AG20443 (cell line): ENCODE measurements at places on chromosomes 2 and 18.

DNA sequence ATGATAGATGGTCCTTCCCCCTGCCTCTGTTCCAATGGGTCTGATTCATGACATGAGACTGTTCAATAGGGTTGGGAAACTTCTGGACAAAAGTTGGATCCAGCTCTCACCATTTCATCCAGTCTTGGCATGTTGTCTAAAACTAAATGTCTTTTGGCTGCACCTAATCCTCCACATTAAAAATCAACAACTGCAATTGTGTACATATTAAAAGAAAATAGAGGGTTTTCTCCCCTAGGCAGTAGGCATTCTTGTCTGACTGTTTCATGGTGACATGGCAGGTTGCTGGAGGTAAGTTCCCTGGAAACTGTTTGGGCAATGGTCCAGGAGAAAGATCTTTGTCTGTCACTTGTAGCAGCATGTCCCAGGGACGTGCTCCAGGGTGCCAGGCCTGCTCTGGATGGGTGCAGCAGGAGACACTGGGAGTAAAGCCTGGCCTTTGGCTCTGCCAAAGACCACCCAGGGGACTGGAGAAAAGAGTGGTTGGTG, 135.8 kb downstream of the TCF4 start:
- peak; percentile 50 for DNase-seq

GRCh38 chr2:85355073-85355410, 473 bp downstream of the ELMOD3 start:
- no peak for DNase-seq

DNA sequence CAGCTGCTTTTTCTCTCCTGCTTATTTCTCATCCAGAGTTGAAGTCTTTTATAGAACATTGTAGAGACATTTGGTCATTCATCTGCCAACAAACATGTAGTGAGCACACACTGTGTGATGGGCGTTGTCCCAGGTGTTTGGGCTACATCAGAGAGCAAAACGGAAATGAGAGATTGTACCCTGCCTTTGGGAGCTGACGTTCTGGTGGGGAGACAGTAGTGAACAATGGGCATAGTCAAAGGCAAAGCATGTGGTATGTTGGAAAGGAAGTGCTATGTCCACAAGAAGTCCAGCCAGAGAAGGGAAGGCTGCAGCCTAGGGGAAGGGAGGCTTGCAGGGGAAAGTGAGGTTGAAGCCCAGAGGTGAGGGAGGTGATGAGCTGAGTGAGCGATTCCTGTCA, 78.1 kb downstream of the PIEZO2 start:
- DNase-seq, result no peak

DNA sequence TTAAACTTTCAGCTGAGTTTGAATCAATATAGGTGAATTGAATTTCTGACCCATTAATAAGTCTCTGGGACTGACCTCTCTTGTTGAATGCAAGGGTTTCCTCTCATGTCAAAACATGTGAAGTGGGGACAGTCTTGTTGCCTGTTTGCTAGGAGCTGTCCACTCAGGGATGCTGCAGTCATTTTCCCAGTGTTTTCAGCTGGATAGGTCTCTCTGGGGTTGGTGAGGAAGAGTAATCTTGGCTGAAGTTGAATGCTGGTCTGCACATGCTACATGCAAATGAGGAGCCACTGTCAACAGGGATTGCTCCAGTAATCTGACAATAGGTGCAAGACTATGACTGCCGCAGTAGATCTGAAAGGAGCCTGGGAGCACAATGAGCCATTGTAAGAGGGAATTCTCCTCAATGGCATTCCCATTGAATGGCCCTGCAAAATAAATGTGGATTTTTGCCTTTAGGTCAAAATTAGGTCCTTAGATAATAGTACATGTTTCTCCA, 34.1 kb upstream of the IL1RL1 start:
- no peak for DNase-seq

DNA sequence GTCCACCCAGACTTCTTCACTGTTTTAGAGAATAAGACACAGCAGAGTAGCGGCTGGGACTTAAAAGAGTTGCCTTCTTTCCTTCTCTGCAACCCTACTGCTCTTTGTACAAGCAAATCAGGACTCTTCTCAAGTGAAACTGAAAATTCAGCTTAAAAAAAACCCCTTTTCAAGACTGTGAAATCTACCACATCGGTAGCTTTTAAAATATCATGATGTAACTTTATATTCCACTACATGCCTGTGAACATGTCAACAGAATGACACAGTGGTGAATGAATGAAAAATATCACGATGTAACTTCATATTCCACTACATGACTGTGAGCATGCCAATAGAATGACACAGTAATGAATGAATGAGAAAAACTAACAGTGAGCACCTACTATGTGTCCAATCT, 53.4 kb downstream of the TCF4 start:
- no peak for DNase-seq

GRCh38 chr2:225040142-225040541, 2.1 kb downstream of the DOCK10 start:
- no peak for DNase-seq
